ENCODE measurements at places on chromosomes 16 and 17.
A peak's percentile ranks its signal among the peaks of the same experiment; 100 is the strongest.

DNA sequence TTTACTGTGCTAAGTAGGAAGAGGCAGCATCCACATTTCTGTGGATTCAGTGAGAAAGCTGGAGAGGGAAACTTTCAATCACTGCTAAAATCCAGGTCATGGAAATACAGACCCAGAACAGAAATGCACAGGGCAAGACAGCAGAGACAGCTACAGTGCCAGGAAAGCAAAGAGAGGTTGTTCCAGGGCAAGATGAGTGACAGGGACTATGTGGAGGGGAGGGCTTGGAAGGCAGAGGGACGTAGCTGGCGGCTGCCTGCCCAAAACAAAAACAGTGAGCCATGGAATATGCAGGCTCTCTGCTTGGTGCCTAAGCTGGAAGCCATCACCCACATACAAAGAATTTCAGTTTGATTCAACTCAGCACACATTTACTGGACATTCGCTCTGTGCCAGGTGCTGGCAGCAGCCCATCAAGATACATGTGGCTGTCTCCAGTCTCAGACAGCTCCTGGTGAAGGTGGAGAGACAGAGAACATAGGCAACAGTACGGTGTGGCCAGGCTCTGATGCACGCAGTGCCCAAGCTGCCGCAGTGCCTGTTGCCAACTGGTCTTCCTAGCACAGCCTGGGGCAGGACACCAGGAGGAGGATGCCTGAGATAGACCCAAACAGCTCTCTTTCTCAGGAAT, 88.7 kb downstream of the AIPL1 start:
- no peak for ATAC-seq

- no peak for ATAC-seq
Measured at GRCh38 chr17:80675438-80676095, 130.9 kb downstream of the RPTOR start.

DNA sequence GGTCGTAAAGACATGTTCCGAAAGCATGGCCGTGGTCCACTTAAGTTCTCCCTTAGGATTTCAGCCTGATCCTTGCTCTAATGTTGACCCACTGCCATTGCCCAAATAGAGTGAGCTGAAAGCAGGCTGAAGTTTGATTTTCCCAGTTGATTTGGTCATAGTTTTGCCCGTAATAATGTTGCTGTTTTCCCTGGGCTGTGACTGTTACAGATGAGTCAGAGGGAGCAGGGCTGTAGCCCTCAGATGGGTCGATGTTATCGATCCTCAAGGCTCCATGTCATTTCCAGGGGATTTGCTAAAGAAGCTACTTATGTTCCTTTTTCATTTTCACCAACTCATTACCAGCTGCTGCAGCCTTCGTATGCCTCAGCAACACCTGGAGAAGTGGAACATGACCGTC, 169.0 kb upstream of the ZFHX3 start:
- ATAC-seq = no peak

- ATAC-seq = no peak
Measured at GRCh38 chr17:57534863-57535248, 210.2 kb downstream of the CCDC182 start.

DNA sequence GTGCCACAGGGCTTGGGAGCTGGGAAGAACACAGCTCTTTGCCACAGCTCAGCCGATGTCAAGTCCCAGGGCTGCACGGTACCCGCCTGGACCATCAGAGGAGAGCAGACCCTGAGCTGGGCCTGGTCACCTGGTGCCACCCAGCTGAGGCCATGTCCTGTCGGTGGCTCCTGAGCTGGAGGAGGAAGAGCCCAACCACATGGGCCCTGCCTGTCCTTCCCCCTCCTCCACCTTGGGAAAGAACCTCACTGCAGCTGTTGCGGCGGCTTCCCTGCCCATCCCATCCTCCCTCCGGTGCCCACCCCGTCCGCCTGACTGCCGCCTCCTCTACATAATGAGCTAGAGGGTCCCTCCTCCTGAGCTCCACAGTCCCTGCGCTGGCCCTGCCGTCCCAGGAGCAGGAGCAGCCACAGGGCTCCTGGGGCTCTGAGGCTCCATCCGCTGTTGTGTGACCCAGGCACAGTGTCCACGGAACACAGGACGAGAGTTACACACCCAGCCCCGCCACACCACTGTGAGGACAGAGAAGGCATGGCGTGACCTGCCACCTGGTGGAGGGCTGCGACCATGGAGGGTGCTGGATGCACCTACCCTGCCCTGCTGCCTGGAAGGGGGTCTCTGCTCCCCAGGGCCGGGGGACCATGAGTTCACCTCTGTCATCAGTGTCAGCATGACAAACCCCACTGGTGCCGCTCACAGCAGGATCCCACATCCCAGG, 21.4 kb upstream of the CHMP6 start:
- ATAC-seq = peak; percentile 66

DNA sequence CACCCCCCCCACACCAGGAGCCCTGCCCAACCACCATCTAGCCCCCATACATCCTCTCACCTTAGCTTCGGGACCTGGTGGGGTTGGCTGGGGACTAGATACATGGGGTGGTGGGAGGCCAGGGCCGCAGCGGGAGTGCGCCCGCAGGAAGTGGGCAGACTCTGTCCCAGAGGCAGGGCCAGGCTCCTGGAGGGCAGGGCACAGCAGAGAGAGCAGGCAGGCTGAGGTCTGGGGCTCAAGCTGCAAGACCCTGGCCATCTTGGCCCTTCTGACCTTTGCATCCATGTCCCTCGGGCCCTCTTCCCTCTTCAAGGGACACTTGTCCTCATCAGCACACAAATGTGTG, 2.7 kb downstream of the ENKD1 start:
- no peak for ATAC-seq

GRCh38 chr17:60792250-60792898, 114.7 kb downstream of the BCAS3 start:
- ATAC-seq = no peak

DNA sequence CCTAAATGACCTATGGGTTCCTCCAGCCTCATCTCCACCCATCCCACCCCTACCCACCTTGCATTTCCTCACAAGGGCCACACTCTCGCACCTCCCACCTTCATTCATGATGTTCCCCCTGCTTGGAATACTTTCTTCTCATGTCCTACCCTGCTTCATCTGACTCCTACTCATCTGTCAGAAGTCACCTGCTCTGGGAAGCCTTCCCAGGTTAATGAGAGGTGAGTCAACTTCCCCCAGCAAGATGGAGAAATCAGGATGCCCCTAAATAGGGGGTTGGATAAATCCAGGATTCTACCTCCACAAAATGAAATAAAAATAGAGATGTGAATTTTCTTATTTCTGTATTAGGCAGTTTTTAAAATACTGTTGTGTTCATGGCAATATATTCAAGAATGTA, 51.0 kb upstream of the WSB1 start:
- no peak for ATAC-seq

DNA sequence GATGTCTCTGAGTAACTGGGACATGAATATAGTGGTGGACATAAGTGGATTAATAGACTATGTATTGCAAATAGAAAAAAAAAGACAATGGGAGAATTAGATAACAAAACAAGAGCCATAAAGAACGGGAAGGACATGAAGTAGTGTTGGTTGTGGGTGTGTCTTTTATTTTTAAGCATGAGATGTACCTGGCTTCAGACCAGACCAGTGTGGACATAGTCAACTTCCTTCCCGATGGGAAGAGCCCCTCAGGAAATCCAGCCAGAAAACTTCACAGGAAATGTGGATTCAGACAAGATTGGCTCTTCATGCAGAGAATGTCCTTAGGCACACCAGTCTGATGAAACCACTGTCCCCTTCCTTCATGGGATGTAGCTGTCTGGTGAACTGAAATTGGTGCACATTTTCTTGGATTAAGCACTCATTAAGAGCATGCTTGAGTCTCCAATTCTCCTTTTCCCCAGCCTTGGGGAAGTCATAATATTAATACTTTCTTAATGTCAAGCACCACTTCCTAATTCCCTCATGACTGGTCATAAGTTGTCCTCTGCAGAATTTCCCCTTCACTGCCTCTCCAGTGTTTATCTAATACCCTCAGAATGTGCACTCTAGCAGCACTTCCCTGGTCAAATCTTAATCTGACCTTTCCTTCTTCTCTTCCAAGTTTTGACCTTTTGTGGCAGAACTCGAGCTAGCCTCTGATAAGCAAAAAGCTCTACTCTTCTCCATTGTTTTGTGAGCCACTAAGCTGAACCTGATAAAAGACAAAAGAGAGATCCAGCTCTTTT, 350.6 kb upstream of the MAF start:
- no peak for ATAC-seq
